ENCODE measurements at places on chromosomes 2 and 18. TPM values are rescaled to one million over a fixed set of nuclear protein-coding genes. Genes with fewer than 3 reads are reported as not detected.

DNA sequence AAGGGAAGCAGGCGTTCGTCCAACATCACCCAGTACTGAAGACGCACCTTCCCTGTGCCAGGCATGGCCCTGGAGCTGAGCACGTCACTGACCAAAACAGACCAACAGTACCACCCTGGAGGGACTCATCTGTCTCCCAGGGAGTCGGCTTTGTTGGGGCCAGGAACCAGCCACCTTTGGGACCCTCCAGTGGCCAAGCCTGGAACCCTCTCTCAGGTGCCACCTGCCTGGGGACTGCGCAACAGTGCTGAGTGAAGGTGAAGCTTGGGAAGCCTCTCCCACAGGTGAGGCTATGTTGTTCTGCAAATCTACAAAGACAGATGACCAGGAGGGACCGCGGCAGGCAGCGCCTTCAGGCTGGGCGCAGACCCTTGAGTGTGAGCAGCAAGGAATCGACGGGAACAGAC, 91.4 kb upstream of the OTOS start:
- DNase-seq = peak; percentile 15

Gene IL1B
- total RNA-seq = 11.7 TPM

- DNase-seq = no peak
Observed at GRCh38 chr18:9296233-9297006, 38.2 kb upstream of the TWSG1 start.

- no peak for DNase-seq
Observed at GRCh38 chr2:222982010-222982908, 69.7 kb upstream of the KCNE4 start.

DNA sequence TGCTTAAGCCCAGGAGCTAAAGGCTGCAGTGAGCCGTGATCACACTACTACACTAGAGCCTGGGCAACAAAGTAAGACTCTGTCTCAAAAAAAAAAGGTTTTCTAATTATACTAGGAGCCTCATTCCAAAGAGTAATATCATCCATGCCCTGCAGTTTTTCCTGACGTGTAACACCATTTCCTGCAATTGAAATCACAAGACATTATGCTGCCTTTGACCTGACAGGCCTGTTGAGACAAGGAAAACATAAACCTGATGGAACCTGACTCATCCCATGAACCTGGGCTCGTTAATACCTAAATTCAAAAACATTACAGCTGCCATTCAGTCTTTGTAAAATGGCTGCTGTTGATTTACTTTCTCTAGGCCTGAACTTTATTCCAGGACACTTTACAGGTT, 58.7 kb upstream of the PEX13 start:
- no peak for DNase-seq

Gene ALLC
- not detected for total RNA-seq

Gene NPAS2
- total RNA-seq = 29.8 TPM

GRCh38 chr2:182911813-182912517, 45.5 kb upstream of the FRZB start:
- no peak for DNase-seq

DNA sequence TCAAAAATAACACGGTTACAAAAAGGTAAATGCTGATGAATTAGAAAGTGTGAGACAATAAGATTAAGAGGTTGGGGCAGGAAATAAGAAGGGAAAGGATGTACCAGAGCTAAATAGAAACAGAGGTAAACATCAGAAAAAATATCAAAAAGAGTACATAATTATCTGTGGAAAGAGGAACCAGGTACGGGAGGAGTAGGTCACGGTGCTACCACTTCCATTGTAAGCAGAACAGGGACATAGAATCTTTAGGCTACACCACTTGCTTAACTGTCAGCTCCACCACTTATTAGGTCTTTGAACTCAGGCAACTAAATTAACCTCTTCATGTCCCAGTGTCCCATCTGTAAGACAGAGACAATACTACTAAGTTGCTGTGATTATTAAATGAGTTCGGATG, 350.3 kb downstream of the LRATD1 start:
- DNase-seq = no peak

Gene MRO
- 3.5 TPM for total RNA-seq

DNA sequence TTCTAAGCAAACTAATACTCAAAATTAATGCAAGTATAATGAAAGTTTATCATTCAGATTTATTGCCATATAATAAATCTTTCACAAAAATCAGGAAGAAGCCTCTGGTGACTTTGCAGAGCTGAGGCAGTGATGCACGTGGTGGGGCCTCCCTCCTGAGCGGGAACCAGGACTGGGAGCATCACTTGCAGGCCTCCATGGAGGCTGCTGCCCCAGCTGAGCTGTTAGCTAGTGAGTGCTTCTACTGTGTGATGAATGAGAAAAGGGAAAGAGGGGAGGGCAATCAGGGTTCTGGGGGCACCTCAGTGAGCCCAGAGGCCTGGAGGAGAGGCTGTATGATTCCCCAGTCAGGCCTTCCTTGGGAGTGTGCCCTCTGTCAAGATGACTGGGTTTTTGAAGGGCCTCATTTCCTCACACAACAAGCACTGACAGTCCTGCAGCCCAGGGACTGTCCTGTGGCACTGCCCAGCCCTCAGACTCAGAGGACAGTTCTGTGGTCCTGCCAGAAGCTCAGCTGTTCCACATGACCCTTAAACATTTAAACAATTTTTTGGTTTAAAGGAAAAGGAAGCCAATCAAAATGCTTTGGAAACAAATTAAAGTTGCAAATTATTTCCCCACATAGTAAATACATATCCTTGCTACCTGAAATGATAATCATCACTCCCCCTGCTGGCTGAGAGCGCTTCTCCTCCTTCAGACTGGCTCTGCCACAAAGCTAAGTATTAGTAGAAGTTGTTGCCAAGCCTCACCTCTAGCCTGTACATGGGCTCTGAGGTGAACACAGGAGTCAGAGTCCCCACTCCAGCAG, 90.9 kb upstream of the SMAD7 start:
- DNase-seq = no peak

DNA sequence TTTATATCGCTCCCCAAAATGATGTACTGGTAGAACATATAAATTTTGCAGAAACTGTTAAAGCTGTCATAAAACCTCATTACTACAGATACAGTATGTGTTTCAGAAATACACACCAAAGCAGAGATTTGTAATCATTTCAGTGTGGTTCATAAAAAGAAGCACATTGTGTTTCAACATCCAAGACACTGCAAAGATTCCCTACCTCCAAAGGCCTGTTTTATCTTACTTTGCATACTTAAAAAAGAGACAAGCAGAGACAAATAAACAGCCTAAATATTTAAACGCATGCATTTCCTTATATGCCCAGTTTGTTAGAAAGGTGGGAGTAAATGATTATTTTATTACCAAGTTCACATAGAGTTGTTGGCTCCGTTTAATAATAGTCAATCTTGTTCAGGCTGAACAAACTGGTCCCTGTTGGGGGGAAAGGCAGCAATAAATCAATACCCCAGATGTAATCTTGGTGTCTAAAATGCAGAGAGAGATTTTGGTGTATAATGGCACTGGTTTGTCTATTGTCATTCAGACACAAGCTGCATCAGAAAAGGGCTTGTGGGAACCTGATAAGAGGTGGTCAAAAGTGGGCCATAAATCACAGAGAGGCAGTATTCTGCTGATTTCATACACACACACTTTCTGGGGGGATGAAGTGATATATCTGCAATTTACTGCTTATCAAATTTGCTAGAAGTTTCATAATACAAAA, 321.4 kb upstream of the ETAA1 start:
- no peak for DNase-seq

Gene CNTNAP5
- not detected for total RNA-seq

- no peak for DNase-seq
Observed at GRCh38 chr18:9757827-9758621, 49.9 kb downstream of the RAB31 start.

GRCh38 chr18:12779456-12779855, 76.6 kb downstream of the PSMG2 start:
- no peak for DNase-seq

Gene ABHD1
- total RNA-seq = not detected

DNA sequence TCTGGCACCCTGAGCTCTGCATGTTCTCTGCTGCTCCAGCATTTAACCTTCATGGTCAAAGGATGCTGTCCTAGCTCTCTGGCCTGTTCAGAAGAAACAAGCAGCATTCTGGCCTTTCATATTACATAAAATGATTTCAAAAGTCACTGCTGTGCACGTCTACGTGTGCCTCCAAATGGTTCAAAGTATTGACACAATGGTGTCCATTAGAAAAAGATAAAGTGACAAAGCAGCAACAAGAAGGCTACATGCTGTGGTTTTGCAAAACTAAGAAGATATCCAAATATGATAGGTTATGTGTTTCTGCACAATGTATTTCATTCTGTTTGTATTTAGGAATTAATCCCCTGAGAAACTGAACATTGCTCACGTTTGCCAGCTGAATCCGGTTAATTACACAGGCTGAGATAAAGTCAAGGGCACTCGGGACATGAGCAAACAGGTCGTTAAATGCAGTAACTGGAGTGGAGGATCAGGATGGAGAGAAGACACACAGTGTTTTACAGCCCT, 258.5 kb downstream of the DOK6 start:
- no peak for DNase-seq

GRCh38 chr2:160870729-160871465, 289.3 kb upstream of the TANK start:
- DNase-seq = no peak

Gene TNFRSF11A
- total RNA-seq = 22.7 TPM

- DNase-seq = no peak
Observed at GRCh38 chr2:13681936-13682335, 950.6 kb upstream of the LRATD1 start.

DNA sequence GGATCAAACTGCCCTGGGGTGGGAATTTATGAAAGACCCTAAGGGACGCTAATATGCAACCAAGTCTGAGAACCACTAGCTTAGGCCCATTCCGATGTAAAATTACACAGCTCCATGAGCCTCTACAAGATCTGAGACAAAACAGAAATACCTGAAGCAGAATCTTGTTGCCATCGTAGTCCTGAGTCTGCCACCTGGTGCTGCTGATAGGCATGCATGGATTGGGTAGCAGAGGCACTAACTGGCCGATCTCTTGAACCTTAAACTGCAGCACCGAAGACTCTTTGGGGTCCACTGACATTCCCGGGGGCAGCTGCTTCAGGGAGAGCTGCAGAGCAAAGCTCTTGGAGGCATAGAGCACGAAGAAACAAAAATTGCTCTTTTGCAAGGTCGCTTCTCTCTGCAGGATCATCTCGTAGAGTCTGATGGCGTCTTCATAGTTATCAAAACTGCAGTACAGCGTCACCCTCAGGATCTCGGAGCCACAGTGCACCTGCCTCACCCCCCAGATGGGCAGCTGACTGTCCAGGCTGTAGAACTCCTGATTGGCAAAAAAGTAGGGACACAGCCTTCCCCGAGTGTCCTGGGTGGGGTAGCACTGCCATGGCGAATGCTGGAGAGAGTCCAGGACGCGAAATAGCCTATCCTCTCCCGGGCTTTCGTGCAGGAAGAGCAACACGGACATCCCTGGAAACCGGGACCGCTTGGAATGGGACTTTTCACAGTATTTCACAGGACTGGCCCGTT, 848 bp downstream of the FAM124B start:
- no peak for DNase-seq

- no peak for DNase-seq
Observed at GRCh38 chr2:137202318-137202717, 437.0 kb downstream of the THSD7B start.

DNA sequence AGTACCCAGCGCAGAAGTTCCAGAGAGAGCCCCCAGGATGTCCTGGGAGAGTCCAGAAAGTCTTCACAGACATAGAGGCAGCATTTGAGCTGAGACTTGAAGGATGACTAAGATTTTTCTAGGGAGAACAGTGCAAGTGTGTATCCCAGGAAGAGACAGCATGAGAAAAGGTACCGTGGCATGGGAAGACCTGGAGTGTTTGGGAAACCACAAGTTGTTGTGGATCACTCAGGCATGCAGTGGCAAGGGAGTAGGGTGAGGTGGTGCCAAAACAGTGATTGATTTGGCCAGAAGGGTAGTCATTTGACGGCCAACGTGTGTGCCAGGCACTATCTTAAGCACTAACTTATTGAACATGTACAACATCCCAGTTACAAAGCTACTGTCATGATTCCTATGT, 24.5 kb upstream of the KCNK3 start:
- DNase-seq = no peak

GRCh38 chr2:138630164-138630563, 128.6 kb downstream of the SPOPL start:
- DNase-seq = no peak

Gene UPP2
- not detected for total RNA-seq

DNA sequence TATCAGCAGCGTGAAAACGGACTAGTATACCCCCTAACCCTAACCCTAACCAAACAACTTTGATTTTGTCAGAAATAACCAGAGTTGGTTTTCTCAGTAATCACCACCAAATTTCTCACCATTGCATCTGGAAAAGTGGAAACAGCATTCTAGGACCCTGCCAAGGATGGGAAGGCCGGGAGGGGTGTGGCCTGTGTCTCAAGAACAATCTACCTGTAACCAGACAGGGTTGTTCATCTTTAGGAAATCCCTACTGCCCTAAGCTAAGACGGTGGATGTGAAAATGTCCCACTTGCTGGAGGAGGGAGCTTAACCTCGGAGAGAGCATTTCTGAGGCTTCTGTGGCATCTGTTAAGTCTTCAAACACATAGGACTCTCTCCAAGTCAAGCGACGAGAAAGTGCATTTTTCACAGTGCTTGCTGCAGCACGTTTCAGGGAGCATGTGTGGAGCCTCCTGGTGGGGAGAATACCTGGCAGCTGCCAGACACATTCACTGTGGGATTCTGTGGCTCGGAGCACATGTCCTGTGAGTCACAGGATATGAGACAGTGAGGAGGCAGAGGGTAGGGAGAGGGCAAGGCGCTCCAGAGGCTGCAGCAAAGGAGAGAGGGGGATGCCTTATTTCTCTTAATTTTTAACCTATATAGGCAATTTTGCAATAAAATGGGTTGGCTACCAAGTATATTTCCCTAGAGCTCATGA, 207.5 kb downstream of the SPP2 start:
- DNase-seq = no peak

Gene B3GNT7
- 4.9 TPM for total RNA-seq

DNA sequence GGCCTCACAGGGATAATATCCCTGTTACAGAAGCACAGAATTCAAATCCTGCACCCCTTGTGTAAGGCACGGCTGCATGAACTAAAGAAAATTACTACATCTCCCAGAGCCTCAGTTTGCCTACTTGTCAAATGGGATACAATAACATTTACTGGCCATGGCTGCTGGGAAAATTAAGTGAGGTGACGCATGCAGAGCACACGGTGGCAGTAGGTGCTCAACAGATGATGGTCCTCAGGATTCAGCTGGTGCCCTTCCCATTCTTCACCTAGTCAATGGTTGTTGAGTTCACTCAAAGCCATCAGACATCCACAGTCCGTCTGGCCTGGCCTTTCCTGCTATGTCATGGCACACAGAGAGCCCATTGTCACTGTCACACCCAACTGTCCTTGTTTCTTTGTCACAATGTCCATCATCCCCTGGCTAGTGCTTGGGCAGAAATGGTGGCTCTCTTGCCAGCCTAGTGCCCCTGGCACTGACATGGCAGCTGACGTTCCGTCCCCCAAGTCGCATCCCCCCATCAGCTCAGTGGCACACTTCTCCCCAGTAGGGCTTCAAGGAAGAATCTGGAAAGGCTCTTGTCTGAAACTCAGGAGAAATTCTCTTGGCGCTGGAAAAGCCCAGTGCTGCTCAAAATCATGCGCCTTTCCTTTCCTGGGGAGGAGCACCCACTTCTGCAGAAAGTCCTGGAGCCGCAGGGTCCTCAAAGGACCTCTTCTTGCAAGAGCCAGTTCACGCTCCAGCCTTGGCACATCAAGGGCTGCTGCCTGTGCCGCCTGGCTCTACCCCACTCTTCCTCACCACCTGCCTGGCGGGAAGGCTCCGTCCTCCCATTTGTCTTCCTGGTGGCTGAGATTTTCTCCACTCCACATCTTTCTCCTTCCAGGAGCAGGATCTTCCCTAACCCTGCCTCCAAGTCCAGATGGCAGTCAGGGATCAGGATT, 55.9 kb upstream of the SLC66A3 start:
- no peak for DNase-seq

GRCh38 chr18:51171625-51172259, 25.7 kb downstream of the MEX3C start:
- DNase-seq = no peak

Measured in omental fat pad (tissue), 4 donors.